ENCODE measurements at places on chromosomes 7 and 10.
A peak's percentile ranks its signal among the peaks of the same experiment; 100 is the strongest.

- no peak for DNase-seq
These were observed 59.1 kb downstream of the AUTS2 start for GRCh38 chr7:69657331-69657730.

GRCh38 chr7:12570168-12570533 lies 369 bp upstream of the SCIN start:
- peak; percentile 59 for DNase-seq

DNA sequence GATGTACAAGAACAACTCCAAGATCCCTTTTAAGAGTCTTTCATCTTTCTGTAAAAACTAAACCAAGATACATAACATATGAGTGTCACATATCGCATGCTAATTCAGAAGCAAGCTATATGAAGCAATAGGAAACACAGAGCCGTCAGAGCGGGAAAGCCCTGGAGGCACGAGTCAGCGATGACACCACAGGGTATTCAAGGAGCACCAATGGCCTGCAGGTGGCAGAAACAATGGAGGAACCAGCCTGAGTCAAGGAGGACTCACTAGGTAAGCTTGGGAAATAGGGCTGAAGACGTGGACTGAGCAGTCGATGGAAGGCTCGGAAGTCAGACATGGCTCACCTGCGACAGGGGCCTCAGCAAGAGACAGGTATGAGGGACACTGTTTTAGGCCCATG lies 214.4 kb downstream of the FAM107B start:
- DNase-seq, result no peak

DNA sequence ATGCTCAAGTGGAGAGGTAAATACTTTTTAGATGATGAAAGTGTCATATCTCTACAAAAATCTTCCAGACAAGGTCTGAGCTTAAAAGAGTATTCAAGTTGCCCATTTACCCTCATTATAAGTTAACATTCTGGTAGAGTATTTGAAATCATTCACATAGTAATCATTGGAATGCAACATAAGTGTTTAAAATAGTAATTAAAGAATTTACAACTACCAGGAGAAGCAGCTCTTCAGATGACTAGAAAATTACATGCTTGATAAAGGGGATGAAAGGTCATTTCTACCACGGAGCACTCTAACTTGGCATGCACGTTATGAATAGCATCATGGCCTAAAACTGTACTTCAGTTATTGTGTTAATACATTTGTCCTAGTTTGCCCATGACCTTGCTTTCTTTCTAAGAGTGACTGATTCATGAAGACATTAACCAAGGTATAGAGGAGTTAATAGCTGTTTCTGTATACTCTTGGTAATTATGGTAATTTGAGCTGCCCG lies 120.0 kb downstream of the SEMA3E start:
- no peak for DNase-seq

DNA sequence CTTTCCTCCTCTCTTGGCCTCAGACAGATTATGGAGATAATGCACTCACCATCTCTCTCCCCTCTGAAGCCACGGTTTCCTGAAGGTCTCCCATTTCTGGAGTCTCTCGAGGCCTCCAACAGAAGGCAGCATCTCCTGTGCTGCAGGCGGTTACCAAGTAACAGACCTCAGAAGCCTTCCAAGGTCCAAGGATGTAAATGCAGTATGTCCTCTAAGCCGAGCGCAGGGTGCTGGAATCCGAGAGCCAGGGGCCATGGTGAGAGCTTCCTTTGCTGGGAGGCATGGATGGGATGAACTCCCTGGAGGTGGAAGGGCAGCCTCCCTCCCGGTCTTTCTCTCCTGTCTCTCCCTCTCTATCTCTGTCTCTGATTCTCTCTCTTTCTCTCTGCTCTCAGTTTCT lies 79.8 kb downstream of the ADARB2 start:
- no peak for DNase-seq

GRCh38 chr10:76982671-76983070 lies 654.9 kb downstream of the KCNMA1 start:
- no peak for DNase-seq

DNA sequence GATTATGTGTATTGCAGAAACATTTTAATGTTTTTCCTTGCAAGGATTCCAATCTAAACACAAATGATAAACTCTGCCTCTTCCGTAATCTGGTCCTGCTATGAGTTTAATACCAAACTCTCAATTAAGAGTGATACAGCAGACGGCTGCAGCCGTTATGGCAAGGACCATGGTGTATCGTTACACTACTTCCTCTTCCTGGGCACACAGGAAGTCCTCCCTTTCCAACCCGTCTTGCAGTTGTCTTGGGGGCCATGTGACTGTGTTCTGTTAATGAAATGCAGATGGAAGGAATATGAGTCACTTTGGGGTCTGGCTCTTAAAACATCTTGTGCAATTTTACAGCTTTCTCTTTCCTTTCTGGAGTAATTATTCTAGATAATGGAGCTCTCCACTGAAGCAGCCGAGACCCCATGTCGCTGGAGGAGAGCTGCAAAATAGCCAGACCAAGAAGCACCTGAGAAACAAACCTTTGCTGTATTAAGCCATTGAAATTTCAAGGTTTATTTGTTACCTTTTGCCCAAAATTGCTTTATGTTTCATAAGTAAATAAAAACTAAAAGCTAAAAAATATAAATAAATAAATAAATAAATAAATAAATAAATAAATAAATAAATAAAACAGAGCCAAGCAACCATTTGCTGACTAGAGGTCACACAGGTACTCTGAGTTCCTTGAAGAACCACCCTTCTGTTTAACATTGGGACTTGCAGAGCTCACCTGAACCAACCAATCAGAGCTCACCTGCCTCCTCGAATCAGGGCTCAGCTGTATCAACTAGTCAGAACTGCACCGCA lies 74.7 kb downstream of the FRMPD2 start:
- no peak for DNase-seq

GRCh38 chr10:120460776-120461175 lies 3.7 kb downstream of the PLPP4 start:
- DNase-seq, result no peak

GRCh38 chr7:32871624-32872371 lies 19.8 kb downstream of the KBTBD2 start:
- no peak for DNase-seq

GRCh38 chr10:18860631-18861240 lies 187.9 kb upstream of the MALRD1 start:
- DNase-seq, result no peak

GRCh38 chr10:44949127-44949802 lies 10.3 kb upstream of the RASSF4 start:
- DNase-seq, result no peak

DNA sequence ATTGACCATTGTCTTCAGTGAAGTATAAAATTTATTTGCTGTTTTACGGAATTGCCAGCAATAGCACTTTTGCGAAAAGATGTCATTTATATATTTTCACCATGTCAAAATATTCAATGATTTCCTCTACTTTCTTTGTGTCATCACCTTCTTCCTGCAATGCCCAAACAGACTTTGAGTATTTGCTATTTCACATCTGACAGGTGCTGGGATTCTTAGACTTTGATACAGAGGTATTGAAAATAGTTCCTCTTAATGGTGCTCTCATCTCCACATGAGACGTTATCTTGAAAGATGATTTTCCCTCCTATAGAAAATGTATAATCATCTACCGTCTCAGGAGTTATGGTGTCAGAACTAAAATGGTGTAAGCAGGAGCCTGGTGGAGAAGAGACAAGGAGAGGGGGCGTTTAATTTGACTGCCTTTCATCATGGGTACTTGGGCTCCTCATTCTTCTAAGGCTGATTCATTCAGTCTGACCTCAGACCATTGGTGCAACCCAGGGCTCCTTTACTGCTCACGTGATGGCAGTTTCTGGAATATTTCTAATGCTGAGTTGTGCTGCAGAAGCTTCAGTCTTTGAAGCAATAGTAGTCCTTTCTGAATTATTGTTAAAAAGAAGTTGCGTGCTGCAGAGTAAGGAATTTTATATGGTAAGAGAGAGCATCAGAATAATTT lies 404.6 kb downstream of the PHTF2 start:
- DNase-seq, result no peak

- peak; percentile 54 for DNase-seq
These were observed 27.8 kb downstream of the DENND10 start for GRCh38 chr10:119131512-119132240.

GRCh38 chr7:101068401-101068800 lies 16.9 kb upstream of the TRIM56 start:
- no peak for DNase-seq

GRCh38 chr10:122054048-122055025 lies 65.4 kb downstream of the TACC2 start:
- DNase-seq, result peak; percentile 48

- DNase-seq, result no peak
These were observed 233.2 kb downstream of the KLF6 start for GRCh38 chr10:3551761-3552160.

DNA sequence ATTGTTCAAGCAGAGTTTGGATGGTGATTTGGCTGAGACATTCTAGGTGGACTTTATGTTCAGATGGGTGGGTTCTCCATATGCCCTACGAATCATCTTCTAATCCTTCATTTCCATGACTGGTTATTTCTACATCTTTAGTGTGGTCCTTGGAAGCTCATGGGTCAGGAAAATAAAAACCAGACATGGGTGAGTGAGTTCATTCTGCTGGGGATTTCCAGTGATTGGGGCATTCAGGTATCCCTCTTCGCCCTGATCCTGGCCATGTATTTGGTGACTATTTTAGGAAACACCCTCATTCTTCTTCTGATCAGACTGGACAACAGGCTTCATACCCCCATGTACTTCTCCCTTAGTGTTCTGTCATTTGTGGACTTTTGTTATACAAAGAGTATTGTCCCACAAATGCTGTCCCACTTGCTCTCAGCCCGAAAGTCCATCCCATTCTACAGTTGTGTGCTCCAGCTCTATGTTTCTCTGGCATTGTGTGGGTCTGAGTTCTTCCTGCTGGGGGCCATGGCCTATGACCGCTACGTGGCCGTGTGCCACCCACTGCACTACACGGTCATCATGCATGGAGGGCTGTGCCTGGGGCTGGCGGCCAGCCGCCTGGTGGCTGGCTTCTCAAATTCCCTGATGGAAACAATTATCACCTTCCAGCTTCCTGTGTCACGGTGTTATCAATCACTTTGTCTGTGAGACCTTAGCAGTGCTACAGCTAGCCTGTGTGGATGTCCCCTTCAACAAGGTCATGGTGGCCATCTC lies 19.2 kb upstream of the OR6B1 start:
- no peak for DNase-seq

DNA sequence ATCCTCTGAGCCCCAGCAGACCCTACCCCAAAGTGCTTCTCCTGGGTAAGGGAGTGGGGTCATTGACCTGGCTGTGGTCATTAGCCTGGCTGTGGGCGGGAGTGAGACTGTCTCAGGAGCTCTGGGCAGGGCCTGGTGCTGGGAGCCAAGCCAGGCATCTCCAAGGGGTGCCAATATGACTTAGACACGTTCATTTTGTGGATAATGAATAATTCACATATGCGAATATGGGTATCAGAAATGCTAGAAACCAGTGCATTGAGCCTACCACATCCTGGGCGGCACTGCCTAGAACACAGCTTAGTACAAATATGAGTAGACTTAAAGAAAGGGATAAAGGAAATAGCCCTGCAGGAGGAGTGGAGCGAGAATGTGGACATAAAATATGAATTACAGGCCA lies 14.4 kb upstream of the SRRM3 start:
- no peak for DNase-seq

DNA sequence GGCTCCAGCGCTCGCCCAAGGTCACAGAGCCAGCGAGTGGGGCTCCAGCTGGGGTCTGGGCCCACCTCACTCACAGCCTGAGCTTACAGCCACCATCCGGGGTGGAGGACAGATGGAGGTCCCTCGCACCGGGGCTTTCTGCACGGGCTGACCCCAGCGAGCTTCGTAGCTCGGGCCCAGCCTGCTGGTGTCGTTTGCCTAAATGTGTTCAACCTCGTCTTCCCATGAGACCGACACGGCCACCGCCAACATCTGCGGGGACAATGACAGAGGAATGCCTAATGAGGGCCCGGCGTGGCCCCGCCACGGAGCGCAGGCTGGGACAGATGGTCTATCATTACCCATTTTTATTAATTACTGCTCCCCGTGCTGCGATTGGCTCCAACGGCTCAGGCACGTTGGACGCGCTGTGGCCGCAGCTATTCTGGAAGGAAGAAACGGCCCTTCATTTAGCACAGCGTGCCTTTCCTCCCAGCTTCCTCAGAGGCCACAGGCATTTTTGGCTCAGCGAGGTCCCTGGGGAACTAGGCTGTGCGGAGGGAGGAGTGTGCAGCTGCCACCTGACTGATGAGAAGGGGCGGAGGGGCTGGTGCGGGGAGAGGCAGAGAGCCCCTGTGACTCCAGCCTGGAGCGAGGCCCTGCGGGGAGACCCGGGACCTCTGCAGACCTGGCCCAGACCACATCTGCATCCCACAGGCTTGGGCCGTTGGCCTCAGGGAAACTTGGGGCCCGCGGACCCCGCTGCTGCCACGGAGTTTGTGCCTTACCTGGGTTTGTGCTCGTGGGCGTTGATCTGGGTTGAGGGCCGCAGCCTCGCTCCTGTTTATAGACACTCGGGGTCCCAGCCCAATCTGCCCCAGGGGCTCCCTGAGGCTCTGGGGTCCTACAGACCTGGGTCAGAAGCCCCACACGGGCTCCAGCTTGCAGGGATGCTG lies 22.9 kb upstream of the ELFN1 start:
- no peak for DNase-seq

DNA sequence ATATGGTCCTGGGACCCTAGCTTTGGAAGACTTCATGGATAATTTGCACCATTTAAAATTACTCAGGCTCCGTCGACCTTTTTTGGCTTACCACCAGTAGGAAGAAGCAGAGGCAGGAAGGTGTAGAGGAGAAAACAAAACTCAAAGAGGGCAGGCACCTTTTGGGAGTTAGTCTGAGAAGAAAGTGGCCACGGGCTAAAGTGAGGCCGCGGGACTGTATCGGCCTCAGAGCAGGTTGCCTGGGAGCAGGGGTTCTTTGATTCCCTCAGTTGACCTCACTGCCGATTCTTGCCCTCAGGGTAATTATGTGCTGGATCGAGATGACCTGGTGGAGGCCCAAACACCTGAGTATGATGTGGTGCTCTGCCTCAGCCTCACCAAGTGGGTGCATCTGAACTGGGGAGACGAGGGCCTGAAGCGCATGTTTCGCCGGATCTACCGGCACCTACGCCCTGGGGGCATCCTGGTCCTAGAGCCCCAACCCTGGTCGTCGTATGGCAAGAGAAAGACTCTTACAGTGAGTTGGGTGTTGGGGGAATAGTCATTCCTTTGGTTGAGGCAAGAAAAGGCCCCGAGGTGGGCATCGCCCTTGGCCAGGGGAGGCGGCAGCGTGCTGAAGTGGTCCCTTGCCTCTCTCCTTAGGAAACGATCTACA lies 3.1 kb downstream of the MEPCE start:
- DNase-seq, result no peak

DNA sequence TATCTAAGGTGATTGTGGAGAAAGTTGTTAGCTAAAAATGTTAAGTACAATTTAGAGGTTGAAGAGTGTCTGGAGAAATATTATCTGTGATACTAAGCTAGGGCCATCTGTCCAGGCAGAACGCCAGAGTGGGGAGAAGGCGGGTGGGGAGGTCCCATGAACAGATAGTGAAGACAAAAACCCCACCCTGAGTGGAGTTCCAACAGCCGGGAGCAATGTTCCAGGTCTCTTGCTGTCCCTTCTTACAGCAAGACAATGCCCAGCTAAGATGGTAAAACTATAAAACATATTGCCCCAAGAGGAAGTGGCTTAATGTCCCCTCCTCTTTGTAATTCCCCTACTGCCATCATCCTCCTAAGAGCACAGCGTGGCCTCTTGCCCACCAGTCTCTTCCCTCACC lies 10.4 kb upstream of the IL15RA start:
- no peak for DNase-seq

- DNase-seq, result no peak
These were observed 583.4 kb upstream of the CELF2 start for GRCh38 chr10:10434312-10434711.
